ENCODE measurements at places on chromosomes 5 and 9. TPM values are rescaled to one million over a fixed set of nuclear protein-coding genes. Genes with fewer than 3 reads are reported as not detected.

The CNTLN gene
- 1.1 TPM for total RNA-seq

The LHX2 gene
- total RNA-seq, result not detected

The FYB1 gene
- not detected for total RNA-seq

GRCh38 chr5:96447949-96448348 is 14.9 kb upstream of the PCSK1 start:
- DNase-seq, result no peak

DNA sequence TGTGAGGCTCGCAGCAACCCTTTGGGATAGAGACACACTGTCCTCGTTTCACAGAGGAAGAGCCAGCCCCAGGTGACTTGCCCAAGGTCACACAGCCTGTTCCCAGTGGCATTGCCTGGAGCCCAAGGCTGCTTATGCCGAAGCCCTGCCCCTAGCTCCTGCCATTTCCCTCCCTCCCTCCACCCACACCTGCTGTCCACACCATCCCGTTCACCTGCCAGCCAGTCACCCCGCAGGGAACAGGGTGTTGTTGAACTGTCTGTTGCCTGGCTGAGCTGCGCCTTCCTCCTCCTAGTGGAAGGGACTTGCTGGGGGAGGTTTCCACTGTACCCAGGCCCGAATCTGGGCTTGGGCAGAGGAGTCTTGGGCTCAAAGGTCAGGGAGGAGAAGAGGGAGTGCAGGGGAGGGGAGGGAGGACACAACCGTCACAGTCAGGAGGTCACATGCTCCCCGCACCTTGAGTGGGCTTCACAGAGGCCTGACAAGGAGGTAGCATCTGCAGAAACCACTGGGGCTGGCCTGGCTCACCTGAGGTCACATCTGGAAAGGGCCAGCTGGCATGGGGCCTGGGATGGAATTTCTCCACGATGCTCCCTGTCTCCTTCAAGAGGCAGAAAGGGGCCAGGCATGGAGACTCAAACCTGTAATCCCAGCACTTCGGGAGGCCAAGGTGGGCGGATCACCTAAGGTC is 6.3 kb downstream of the TTC16 start:
- DNase-seq, result peak; percentile 36

DNA sequence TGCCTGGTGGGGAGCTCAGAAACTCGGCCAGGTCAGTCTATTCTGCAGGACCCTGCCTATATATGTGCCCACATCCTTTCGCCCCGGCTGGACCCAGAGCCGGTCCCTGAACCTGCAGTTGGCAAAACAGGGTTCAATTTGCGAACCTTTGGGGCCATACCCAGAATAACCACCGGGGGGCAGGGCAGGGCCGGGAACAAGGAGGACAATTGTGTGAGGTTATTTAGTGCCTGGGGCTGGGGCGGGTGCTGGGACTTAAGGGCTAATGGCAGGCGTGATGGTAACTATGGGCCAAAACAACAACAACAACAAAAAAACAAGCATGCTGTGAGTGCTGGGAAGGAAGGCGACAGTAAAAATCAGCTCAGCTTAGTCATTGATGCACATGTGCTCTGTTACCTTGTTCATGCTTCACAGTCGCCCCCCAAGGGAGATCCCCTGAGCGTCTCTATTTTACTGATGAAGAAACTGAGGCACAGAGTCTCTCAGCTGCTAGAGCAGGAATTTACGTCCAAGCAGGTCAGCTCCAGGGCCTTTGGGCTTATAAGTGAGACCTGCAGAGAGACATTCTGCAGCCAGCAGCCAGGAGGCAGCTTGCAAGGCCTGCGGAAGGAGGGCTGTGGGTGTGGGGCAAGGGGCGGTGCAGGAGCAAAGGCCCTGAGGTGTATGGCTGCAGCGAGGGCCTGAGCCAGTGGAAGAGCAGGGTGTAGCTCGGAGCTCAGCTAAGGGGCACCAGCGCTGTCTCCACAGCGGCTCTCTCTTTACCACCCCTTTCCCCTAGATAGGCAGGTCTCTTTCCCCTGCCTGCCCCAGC is 106.0 kb downstream of the PHF2 start:
- peak; percentile 66 for DNase-seq

- no peak for DNase-seq
Measured at GRCh38 chr9:73202980-73203379, 51.3 kb downstream of the ANXA1 start.

All from HT-29 (cell line).